Stimulated activated CD4-positive, alpha-beta T cell treated with anti-CD3 and anti-CD28 coated beads, Interleukin-1b, Interleukin-23, amount 100 ng/mL, for 1 hour (primary cell): ENCODE measurements at places on chromosomes 4 and X.

DNA sequence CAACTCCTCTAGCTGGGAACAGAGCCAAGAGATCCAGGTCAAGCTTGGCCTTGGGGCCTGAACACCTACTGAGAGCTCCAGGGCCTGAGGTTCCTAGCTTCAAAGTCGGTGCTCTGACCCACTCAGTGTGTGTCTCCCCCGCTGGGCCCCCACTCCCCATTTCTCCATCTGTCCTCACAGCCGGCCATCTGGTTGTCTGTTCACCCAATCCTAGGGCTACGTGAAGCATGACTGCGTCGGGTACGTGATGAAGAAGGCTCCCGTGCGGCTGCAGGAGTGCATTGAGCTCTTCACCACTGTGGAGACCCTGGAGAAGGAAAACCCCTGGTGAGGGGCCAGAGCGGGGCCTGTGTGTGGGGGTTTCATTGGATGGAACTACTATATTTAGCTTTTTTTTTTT, 12.3 kb downstream of the USP11 start:
- no peak for DNase-seq

GRCh38 chr4:96016634-96017299, 176.9 kb downstream of the PDHA2 start:
- DNase-seq, result no peak

- DNase-seq, result no peak
Measured at GRCh38 chr4:165738571-165738970, 134.5 kb upstream of the TLL1 start.

DNA sequence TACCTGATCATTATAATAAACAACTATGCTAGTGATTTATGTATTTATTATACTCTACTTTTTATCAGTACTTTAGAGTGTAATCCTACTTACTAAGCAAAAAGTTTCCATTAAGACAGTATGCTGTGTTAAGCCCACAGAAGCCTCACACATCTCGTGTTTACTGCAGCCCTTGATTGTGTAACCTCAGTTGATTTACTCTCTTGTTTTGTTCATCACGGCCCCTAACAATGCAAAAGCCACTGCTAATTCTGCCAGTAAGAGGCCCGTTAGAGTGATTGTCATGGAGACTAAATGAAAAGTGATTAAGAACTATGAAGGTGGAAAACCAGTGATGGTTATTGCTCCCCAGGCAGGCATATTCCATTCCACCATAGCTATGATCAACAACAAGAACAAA, 436.2 kb downstream of the SPOCK3 start:
- no peak for DNase-seq

GRCh38 chr4:173509036-173510001, 20.7 kb downstream of the HAND2 start:
- DNase-seq, result no peak

GRCh38 chr4:140635606-140636005, 66.8 kb upstream of the UCP1 start:
- no peak for DNase-seq

- no peak for DNase-seq
Measured at GRCh38 chr4:68070302-68070701, 59.4 kb downstream of the TMPRSS11F start.

DNA sequence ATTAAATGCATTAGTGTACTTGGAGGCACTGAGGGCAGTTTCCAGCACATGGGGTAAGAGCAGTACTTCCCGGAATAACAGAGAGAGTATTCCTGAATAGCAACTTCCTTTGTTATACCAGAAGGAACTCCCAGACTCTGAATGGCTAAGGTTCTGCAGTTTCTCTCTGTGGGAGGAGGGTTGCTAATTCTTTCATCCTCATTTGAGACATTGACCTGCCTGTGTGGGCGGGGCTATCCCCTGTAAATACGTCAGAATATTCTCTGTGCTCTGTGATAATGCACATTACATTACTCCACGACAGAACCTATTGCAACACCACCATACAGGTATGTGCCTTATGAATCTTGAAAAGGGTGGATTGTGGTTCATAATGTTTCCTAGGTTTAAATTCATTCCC, 52.7 kb downstream of the SPINK2 start:
- no peak for DNase-seq

DNA sequence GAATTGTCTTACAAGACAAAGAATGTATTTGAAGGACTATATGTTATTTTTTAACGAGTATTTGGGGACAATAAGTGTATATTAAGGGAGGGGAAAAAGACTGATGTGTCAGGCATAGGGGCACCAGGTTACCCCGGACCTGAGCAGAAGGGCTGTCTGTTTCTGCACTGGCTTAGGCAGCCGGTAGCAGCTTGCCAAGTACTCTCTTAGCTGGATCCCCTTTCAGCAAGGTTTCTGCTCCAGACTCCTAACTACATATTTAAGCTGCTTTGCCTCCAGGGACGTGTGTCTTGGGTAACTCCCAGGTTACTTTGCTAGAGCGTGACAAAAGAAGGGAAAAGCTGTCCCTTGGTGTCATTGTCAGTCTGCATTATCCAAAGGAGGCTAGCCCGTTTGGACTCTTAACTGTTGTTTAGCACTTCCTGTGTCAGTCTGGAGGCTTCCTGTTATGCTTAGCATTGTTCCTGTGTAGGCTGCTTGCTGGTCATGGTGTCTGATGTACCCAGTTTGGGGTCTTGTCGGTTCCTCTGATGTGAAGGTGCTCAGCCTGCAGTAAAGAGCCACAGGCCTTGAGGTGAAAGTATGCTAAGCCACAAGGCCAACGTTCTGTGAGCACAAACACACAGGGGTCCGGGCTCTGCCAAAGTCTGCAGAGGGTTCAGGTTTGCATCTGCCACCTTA, 11.6 kb downstream of the CXCR3 start:
- DNase-seq, result no peak

GRCh38 chr4:7297881-7298280, 105.5 kb downstream of the SORCS2 start:
- no peak for DNase-seq

DNA sequence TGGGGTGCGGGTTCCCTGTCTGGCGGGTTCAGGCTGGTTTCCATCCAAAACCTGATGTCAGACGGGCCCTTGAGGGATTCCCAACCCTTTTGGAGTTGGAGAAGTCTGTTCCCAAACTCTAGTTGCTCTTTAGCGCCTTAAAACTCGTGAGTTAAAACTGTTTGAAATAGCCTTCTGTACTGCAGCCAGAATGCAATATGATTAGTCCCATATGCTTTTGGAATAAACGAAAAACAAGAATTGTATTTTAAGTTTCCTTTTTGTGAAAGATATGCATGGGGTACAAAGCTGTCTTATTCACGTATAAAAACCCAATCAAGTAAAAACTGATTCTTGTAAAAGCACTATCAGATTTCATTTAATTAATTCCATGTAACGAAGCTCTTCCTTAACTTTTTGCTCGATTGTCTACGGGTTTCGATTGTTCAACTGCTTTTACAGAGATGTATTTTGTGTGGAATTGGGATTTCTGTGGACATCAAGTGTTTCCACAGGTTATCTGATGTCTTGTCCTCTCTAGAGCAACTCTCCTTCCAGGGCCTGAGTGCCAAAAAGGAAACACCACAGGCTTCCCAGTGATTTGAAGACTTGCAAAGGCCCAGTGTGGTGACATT, 49.5 kb downstream of the CLDN34 start:
- DNase-seq, result no peak

GRCh38 chr4:85372966-85373365, 102.0 kb upstream of the ARHGAP24 start:
- DNase-seq, result no peak

- DNase-seq, result no peak
Measured at GRCh38 chrX:16885628-16886027, 15.5 kb upstream of the RBBP7 start.

DNA sequence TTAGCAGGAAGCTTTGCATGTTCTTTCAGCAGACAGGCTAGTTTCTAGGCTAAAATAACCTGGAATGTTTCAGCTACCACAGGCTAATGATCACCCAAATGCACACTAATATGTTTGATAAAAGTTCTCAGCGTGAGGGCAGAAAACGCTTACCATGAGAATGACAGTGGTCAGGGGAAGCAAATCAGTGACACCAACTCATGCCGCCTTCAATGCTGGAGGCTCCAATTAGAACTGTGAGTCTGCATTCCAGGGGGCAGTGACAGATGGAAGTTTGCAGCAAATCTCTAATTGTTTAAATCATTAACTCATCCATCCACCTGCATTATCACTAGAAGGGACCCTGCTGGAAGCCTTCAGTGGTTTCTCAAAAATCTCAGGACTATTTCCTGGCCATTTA, 43.2 kb downstream of the ANOS1 start:
- no peak for DNase-seq
